ENCODE measurements at places on chromosomes 1 and 21.
A peak's percentile ranks its signal among the peaks of the same experiment; 100 is the strongest.

DNA sequence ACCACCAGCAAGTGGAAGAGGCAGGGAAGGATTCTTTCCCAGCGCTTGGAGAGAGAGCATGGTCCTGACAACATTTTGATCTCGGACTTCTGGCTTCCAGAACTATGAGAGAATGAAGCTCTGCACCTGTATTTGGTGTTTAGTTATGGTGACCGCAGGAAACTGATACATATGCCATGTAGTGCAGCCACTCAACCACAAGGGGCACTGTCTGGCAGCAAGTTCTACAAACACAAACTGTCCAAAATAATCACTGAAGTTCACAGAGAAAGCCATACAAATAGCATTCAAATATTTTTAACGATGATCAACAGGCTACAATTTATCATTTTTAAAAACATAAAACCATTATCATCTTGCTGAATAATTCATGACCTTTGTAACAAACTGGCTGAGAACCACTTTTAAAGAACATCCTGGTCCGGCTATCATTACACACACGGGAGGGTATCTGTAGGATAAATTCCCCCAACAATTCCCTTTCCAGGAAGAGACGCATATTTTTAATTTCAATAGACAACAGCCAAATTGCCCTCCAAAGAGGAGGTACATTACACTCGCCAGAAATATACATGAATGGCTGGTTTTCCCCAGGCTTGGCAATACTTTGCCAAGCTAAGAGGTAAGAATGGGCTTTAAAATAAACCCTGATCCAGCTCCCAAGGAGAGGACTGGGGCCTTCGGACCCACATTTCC is 9.2 kb upstream of the CBR3 start:
- DNase-seq: peak; percentile 28

- no peak for DNase-seq
Observed at GRCh38 chr1:234599617-234600417, 10.2 kb downstream of the IRF2BP2 start.

DNA sequence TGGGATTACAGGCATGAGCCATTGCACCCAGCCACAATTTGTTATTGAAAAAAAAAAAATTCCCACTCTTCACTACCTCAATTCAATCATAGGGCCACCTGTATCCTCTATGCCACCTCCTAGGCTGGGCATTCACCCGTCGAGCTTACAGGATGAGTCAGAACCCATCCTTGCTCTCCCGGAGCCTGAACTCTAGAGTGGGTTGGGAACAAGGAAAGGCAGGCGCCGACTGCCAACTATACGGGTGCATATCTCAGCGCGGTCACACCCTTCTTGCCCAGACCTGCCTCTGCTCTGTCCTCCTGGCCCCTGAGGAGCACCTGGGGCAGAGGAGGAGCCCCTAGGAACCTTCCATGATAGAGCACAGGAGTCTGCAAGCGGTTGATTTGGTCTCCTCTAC is 21.4 kb upstream of the LBR start:
- no peak for DNase-seq

GRCh38 chr1:190494451-190494850 is 16.8 kb upstream of the BRINP3 start:
- no peak for DNase-seq

GRCh38 chr1:111553196-111553595 is 49.8 kb upstream of the ADORA3 start:
- no peak for DNase-seq

DNA sequence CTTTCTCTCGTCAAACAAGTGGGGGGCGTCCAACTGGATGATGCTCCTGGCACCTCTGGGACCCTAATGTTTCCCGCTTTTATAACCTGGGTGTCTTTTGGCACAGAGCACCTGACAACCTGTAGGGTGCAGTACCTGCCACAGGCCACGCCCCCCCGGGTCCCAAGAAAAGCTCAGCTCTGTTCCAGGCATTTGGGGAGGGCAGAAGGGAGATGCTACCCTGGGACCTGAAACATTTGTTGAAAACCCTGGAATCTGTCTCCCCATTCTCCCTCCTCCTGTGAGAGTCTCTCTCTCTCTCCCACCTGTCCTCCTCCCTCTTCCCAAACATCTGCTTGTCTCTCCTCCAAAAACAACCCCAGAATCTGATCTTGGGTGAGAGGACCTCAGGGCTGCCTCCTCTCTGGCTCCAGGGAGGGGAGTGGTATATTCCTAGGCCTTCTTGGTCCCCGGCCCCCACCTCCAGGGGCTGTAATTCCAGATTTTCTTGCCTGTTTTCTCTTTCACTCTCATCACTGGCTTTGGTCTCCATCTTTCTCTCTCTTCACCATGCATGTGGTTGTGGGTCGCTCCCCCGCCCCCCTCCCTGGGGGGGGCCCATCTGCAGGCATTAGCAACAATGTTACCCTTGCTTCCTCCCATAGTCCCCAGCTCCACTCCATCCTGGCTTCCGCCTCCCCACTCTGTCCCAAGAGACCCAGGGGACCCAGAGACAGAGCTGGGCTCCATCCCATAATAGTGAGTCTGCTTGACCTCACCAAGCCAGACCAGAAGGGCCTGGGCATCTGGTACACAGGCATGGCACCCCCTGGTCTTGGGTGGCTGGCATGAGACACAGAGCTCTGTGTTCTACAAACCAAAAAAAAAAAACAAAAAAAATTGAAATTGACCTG is 4.1 kb downstream of the AHDC1 start:
- no peak for DNase-seq

- no peak for DNase-seq
Observed at GRCh38 chr1:117654493-117655219, 48.8 kb downstream of the TENT5C start.

GRCh38 chr1:66327588-66327987 is 206.4 kb upstream of the SGIP1 start:
- no peak for DNase-seq

DNA sequence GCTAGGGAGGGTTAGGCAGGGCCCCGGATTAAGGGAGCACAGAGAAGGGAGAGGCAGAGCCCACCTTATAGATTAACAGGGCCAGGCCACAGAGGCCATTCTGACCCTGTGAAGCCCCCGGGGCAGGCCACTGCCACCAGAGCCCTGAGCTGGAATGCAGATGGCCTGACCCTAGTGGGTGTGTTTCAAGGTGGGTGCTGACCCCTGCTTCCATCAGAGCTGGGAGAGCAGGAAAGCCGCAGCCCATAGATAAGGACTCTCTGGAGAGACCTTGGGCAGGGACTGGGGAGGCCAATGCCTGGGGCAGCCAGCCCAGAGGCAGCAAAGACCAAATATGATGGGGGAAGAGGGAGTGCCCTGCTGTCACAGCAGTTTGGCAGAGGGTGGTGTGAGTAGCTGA is 35.9 kb downstream of the NCMAP start:
- no peak for DNase-seq

- DNase-seq: no peak
Observed at GRCh38 chr21:28982637-28983036, 10.0 kb downstream of the LTN1 start.

DNA sequence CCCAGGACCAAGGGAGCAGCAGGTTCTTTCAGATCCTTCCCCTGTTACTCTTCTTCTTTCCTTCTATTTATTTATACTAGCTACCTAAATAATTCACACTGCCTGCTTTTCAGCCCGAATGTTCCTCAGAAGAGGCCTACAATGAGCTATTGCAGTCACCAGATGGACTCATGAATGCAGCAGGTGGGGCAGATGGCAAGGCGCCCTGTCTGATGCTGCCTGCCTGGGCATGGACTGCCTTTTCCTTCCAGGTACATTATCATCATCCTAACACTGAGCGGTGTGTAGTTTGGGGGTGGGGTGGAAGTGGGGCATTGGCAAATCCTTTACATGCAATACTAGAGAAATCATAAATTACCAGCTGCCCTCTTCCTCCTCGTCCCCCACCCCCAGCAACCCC is 17.6 kb downstream of the ESRRG start:
- DNase-seq: no peak

- no peak for DNase-seq
Observed at GRCh38 chr1:3464649-3465025, 10.2 kb downstream of the ARHGEF16 start.

DNA sequence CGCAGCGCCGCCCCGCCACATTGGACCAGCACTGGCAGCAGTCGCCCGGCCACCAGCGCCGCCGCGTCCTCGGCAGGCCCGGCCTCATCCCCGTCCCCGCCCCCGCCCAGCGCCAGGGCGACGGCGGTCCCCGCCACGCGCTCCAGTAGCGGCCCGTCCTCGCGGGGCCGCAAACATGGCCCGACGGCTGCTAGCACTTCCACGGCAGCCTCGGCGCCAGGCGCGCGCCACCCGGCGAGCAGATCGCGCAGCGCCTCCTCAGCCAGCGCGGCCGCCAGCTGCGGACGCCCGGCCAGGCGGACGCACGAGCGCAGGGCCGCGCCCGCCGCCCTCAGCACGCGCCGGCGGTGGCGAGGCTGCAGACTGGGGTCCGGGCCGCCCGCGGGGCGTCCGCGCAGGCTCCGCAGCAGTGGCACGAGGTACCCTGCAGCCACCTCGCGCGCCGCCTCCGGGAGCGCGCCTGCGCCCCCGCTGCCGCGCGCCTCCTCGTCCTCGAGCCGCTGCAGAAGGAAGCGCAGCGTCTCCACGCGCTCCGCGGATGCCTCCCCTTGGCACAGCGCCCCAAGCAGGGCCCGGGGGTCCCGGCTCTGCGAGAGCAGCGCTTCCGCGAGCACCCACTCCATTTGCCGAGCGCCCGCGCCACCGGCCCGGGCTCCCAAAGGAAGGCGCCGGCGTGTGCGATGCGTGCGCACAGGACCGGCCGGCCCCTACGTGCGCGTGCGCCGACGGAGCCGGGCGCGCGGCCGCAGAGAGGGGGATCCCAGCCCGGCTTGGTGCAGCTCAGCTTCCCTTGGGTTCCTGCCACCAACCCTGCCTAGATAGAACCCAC is at the start of gene TARBP1:
TSS of gene TARBP1 (minus strand) at position 699 of the 829 bp plus-strand sequence. CDS start at position 623, 76 bp downstream.
- peak; percentile 30 for DNase-seq

DNA sequence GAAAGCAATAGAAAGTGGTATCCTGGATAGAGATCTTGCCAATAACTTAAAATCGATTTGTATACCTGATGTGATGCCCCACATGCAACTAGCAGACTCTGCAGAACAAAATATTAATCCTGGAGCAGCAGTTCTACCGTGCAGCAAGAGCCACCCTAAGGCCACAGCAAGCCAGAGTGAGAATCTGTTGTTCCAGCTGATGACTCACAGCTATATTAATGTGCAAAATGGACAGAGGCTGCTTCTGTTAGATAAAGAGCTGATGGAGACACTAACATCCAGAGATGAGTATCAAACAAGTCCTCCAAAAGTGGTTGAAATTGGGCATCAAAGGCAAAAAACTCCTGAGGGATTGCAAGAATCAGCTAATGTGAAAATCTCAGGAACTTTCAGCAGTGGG is 127.8 kb downstream of the MACF1 start:
- no peak for DNase-seq

- DNase-seq: no peak
Observed at GRCh38 chr1:198867182-198867581, 228.3 kb downstream of the PTPRC start.

GRCh38 chr21:39576518-39577128 is 36.1 kb upstream of the B3GALT5 start:
- no peak for DNase-seq

- no peak for DNase-seq
Observed at GRCh38 chr1:151377150-151377884, 4.8 kb upstream of the SELENBP1 start.

- DNase-seq: no peak
Observed at GRCh38 chr21:20445971-20446370, 552.2 kb upstream of the NCAM2 start.

- DNase-seq: no peak
Observed at GRCh38 chr1:245566134-245566533, 411.3 kb downstream of the KIF26B start.

DNA sequence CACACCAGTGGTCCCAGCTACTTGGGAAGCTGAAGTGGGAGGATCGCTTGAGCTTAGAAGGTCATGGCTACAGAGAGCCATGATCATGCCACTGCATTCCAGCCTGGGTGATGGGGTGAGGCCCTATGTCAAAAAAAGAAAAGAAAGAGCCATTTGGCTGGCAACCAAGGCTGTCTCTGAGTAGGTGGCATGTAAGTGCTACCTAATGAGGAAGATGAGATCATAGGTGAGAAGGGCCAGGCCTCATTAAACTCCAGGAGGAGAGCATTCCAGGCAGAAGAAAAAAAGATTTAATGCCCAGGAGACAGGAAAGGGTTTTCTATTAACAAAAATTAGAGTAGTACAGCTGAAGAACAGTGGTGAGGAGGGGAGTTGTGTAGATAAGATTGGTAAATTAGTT is 103.4 kb upstream of the ZNF678 start:
- DNase-seq: no peak

- DNase-seq: no peak
Observed at GRCh38 chr1:186066411-186066810, 308.6 kb downstream of the TPR start.

DNA sequence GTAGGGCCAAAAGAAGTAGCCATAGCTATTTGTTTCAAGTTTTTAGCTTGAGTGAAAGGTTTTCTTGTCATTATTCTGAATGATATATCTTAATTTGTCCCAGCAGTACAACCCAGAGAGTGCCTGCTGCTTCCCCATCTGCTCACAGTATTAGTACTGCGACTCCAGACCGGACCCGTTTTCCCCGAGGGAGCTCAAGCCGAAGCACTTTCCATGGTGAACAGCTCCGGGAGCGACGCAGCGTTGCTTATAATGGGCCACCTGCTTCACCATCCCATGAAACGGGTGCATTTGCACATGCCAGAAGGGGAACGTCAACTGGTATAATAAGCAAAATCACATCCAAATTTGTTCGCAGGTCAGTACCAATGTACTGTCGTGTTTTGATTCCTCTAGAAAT is 37.2 kb upstream of the C1orf115 start:
- no peak for DNase-seq

DNA sequence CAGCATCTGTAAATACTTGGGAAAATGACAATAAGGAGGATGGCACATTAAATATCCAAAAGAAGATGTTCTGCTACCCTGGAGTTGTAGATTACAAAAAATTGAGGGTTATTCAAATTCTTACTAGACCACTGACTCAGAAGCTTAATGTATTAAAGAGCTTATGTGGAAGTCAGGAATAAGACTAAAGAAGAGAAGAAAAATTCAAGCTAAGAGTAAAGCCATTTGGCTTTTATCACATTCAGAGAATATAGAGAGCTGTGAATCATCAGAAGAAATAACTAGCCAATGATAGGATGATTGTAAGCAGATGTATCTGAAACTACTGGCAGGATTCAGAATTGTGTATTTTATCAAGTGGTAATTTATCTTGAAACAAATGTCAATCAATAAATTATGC is 237.0 kb downstream of the TBX15 start:
- DNase-seq: no peak

GRCh38 chr1:100597784-100598183 is 59.8 kb downstream of the GPR88 start:
- no peak for DNase-seq

DNA sequence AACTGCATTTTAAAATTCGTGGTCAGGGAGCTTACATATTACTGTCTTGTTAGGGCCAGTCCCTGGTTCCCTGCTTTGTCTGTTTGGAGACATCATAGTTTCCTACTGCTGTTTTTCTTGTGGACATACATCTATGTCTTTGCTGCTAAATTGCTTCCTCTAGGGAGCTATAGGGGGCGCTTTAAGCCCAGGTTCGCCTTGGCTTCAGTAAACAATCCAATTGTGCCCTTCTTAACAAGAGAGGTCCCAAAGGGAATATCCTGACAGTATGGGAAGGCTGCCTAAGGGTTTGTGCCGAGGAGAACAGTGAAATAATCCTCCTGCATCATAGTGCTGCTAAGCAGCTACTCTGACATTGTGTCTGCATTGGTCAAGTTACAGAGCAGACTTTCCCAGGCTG is 112.5 kb downstream of the USH2A start:
- no peak for DNase-seq

GRCh38 chr1:39044762-39045161 is 18.6 kb downstream of the NDUFS5 start:
- DNase-seq: no peak

Measured in stimulated activated CD8-positive, alpha-beta memory T cell treated with anti-CD3 and anti-CD28 coated beads, Interleukin-4, amount 100 ng/mL, for 1 hour (primary cell).